ENCODE measurements at places on chromosomes 2 and 18.

DNA sequence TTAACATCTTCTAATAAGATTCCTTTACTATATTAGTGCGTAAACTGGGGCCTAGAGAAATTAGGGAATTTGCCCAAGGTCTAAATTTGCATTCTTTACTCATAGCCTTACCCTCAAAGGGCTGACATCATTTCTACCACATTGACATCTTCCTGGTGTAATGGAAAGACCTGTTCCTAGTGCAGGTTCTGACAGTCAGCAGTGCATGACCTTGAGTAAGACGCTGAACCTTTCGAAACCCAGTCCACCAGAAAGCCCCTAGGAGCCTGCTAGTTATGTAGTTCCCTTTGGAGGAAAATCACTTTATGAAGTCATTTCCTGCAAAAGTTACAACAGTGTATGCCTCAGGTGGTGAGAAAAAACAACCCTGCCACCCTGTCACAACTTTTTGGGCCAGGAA lies 388.3 kb downstream of the TNS1 start:
- no peak for DNase-seq

- peak; percentile 28 for DNase-seq
Observed at GRCh38 chr18:77140439-77141109, 8.0 kb upstream of the MBP start.

GRCh38 chr18:4851301-4851976 lies 345.6 kb downstream of the AKAIN1 start:
- no peak for DNase-seq

DNA sequence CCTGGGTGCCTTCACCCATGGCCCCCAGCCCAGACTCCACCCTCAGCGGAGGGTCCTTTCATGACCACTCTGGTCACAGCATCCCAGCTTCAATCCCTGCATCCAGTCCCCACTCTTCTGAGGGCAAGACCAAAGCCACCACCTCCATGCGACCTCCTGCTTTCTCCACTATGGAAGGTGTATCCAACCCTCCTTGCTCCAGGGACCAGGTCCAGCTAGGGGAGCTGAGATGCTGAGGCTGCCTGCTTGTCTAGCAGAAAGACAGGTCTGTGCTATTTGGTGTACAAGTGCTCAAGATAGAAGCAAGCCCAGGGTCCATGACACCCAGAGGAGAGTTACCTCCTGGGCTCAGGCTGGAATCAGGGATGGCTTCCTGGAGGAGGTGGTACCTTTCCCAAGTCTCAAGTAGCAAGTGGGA lies 73.8 kb upstream of the RAB6C start:
- DNase-seq = no peak

DNA sequence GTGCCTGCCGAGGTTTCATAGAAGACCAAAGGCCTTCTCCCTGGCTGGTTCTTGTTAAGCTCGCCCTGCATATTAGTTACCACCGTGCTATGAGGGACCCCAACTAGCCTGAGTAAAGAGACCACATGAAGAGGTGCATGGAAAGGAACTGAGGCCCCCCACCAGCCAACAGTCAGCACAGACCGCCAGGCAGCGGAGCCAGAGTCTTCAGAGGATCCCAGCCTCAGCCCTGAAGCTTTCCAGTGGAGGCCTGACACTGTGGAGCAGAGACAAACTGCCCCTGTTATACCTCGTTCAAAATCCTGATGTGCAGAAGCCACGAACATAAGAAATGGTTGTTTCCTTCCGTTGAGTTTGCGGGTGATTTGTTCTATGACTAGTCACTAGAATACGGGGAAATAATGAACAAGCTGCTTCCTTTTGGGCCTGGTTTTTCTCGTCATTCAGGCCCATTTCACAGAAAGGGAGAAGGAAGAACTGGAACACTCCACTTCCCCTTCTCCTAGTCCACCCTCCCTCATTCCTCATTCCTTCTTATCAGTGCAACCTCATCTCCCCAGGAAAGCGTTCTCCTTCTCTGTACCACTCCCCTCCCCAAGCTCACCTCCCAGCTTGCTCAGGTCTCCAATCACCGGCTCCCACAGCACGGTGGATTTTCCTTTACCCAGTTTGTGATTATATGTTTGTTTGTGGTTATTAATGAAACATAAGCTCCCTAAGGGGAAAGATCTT lies 3.0 kb upstream of the GLI2 start:
- no peak for DNase-seq

GRCh38 chr2:124740636-124741035 lies 715.5 kb downstream of the CNTNAP5 start:
- DNase-seq = no peak

DNA sequence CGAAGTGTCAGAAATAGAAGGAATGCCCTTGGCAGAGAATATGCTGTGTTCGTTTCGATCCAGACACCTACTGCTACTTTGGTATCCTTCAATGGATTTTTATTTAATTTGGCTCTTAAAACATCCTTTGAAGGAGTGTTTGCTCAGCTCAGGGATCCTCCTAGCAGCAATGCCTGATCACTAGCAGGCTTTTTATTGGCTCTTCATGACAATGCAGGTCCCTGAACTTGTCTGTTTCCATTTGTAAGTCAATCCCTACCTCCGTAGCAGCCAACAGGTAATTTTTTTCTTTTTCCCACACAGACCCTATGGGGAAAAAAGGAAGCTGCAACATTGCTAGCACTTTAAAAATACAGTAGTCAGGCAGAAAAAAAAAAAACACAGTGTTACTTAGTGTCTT lies 366.2 kb upstream of the LRRTM1 start:
- DNase-seq = no peak

DNA sequence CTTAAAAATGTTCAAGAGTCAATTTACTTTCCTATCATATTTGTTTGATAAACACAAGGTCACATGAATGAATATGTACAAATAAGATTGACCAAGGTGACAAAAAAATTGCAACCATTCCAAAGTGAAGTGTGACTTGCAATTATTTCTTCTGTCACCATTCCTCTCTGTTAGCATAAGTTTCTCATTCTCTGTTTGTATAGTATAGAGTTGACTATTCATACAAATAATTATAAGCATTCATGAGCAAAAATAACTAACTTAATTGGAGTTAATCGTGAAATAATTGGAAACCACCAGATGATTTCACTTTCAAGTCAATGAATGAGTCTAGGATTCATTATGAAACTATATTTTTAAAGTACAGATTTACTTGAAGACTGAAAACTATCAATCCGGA lies 42.1 kb downstream of the PGAP1 start:
- no peak for DNase-seq

GRCh38 chr2:35428548-35428947 lies 927.0 kb upstream of the CRIM1 start:
- DNase-seq = no peak

DNA sequence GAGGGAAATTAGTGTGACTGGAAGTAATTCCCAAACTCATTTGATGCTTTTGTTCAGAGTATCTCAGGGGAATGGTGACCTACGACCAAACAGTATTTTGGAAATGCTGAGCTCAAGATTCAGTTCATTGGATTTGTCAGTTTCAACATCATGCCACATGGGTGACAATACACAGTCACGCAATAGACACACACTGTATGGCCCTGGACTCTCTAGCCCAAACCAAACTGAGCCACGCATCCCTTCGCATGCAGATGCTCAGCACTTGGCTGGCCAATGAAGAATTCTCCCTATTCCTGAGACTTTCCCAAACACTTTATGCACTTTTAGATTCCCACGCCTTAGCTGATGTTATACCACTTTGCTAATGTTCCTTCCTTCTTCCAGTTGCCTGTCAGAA lies 10.0 kb downstream of the PDE1A start:
- DNase-seq = no peak

DNA sequence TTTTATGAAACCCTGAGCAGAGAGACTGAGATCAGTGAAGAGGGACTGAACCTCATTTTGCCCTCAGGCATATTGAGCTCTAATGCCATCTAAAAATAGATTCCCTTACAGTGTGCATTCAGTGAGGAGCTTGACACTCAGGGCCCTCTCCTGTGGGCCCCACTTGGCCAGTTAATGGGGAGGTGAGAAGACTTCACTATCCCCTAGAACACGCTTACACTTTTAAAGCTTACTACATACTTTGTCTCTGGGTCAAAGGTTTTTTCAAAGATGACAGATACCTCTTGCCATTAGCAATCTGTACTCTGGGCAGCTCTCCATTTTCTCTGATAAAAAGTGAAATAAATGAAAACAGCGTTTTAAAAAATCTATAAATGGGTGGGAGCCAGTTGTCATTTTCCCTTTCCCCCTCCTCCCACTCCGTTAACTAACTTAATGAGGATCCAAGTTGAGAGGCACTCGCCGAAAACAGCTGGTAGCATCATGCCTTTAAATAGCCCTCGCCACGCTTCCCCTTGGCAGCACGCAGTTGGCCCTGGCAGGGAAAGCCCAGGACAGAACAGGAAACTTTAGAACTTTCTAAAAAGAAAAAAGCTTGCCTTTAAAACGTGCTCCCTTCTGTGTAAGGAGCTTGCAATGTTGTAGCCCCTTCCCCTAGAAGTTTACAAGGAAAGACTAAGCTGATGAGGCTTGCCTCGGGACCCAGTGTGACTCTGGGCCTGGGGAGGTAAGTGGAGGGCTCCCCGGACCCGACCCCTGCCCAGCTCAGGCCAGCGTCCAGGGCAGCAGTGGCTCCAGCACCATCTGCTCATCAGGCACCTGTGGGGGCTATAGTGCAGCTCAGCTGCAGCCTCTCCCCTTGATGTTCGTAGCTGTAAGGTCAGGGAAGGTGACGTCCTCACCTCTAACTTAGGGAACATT lies 58.8 kb upstream of the FOSL2 start:
- DNase-seq = no peak

- DNase-seq = no peak
Observed at GRCh38 chr18:46366751-46367376, 262.7 kb downstream of the HAUS1 start.

GRCh38 chr2:66303471-66303870 lies 131.5 kb upstream of the MEIS1 start:
- no peak for DNase-seq

DNA sequence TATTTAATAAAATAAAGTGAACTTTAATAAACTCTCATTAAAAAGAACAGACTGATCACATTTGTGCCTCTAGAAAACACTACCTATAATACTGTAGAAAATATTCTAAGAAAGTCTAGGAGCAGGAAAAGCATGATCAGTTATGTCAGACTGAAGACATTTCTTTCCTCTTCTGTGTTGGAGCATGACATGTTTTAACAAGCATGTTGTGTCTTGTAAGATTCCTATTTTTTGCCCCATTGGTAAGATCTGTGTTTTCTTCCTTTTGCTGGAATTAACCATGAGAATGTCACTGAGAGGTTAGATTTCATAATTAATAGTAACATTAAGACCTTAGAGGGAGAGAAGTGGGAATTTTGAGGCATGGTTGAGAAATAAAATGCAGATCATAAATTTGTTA lies 27.7 kb downstream of the LAMA3 start:
- no peak for DNase-seq

DNA sequence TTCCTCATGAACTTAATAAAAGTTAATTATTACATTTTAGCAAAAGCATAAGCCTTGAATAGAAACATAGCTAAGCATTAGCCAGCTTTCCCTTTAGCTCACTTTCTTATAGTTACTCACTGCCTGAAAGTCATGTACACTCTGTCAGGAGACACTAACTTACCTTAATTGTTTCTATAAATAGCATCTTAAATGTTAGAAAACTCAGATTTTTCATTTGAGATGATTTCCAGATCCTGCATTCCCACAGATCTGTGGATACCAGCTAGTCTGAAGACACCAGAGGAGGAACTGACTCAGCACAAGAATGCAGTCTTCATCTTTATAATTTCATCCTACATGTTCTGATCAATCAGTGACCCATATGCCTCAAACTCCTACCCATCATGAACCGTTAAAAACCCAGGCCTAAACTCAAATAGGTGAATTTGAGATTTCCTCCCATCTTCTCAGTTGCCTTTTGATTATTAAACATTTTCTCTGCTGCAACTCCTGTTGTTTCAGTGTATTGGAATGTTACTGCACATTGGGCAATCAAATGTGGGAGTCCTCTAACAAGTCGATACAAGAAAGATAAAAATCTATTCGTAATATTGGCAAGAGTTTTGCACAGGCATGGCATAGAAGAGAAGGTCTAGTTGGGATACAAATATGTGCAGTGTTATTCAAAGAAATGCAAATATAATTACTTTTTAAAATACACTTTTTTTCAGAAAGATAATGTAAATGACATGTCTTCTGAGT lies 857.4 kb upstream of the CDH2 start:
- no peak for DNase-seq

GRCh38 chr2:239396881-239397681 lies 3.7 kb downstream of the HDAC4 start:
- peak; percentile 26 for DNase-seq

DNA sequence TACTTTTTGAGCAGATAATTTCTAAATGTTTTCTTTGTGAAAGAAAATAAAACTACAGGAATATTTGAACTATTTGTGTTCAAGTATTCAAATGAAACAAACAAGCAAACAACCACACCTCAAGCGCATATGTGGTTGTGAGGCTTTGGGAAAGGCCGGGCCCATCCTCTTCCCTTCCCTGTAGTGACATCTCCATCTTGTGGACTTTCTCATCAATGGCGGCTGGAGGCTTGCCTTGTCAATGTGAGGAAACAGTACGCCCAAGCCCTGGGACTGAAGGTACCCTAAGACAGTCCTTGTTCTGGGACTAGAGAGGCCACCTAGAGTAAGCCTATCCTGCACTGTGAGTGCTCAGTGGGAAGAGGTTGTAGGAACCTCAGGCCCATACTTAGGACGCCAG lies 166.8 kb downstream of the TPGS2 start:
- DNase-seq = no peak

GRCh38 chr2:110101280-110101844 lies 14.3 kb downstream of the MALL start:
- no peak for DNase-seq

DNA sequence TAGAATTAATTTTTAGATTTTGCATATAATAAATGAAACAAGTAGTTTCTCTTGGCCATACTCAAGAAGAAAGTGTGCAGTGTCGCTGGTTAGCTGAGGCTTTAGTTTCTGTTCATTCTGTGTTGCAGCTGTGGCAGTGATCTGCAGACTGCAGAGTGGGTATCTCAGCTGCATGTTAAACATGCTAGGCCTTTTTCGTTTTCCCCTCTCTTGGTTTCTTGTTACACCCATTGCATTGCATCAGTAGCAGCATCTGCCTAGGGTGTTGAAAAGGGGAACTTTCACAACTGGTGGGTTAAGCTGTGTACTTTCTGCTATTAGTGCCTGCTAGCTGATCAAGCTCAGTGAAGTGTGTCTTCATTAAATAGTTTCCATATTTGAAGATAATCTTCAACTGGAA lies 51.3 kb downstream of the ACSL3 start:
- no peak for DNase-seq

GRCh38 chr2:58594175-58594574 lies 353.1 kb upstream of the FANCL start:
- no peak for DNase-seq

All from activated T-cell treated with anti-CD3 and anti-CD28 coated beads for 1 hour (primary cell).